ENCODE measurements at places on chromosomes 3 and 15.

DNA sequence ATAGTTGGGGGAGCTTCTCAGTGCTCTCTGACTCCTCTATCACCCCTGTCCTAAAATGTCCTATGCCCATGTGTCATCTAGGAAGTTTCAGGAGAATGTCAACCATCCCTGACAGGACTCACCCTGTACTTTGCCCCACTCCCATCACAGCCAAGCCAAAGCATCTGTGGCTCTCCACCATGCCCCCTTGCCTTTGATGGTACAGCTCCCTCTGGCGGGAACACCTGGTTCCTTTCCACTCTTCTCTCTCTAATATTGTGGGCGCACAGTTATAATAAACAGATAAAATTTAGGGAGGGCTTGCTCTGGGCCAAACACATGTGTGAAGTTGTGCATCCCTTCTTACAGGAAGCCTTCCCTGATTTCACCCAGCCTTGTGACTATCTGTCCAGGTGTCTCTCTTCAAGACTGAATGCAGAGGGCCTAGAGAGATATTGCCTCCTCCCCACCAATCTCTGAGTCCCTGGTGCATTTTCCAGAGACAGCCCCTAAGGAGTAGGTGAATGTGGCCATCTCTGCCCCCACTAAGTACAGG is 62.8 kb downstream of the ISG20 start:
- DNase-seq, result no peak

DNA sequence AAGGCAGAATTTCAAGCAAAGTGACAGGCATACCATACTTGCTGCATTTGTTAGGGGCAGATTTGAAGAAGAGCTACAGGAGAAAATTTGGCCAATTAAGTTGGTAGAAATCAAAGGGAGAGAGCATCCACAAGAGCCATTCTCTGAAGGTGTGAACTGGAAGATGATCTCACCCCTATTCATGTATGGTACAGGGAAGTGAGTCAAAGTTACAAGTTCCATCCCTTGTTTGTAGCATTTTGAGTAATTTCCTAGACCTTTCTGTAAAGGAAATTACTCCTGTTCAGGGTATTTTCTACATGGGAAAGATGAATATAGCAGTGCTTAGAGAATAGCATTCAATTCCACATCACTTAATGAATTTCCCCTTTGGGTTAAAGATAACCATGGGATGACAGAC is 28.4 kb downstream of the TTC14 start:
- DNase-seq, result no peak

DNA sequence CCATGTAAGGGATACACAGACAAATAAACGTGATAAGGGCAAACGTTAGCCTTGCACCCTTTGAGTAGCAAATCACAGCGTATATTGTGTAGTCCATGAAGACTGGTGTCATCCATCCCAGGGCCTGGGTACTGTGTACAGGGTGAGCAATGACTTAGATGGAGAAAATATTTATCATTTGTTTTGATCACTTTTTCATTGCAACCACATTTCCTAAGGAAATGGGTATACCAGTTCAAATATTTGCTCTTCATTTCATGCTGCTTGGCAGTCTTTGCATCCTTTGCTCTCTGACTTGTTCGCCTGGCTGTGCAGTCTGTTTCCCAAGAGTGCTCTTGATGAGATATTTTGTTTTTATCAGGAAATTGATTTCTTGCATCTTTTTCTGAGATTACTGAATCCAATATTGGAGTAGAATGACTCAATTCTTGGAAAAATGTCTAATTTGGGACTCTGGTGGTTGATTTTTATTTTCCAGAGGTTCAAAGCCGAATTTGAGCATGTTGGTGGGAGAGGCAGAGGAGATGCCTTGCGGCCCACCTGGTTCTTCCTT is 424.6 kb upstream of the SEMA6D start:
- DNase-seq, result no peak

DNA sequence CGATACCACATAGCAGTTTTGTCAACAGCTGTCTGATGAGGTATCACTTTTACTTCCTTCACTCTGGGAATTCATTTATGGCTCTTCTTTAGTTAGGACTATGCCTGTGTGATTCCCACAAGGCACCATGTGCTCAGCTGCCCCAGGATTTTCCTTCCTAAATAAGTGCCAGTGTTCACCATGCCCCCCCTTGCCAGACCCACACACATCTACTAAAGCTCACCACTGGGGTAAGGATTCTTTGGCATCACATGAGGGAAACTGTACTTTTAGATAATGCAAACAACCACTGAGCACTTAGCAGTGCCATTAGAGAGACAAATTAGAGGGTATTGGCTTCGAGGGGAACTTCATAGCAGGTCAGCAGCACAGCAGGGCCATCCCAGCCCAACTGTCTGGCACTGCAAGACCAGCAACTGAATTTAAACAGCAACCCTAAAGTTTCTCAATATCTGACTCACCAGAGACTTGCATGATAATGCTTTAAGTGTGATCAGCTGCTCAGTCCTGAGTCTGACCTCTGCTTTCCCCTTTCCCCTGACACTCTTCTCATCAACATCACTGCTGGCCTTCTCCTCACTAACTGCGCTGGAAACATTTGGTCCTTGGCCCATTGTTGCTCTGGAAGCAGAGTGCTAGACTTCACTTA is 114.3 kb downstream of the STAC start:
- no peak for DNase-seq

- no peak for DNase-seq
Measured at GRCh38 chr3:99686469-99686868, 48.1 kb downstream of the COL8A1 start.

DNA sequence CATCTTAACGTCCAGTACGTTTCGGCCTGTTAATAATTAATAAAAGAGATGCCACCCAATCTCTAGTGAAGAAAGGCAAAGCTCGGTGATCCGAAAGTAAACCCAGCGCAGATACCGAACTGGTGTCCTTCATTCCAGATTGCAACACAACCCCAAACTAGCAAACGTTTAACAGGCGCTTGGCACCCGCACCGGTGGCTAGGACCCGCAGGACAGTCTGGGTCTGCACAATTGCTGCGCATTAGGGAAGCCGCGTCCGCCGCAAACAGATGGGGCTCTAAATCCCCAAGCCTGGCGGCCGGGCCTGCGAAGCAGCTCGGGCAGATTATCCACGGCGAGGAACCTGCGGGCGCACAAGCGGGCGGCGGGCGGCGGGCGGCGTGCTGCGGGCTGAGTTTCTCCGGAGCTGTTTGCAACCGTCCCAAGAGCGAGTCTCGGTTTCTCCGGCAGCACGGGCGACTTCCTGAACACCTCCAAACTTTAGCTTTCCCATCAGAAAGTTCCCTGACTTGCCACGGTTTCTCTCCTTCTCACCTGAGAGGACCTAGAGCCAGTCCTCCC is 112.1 kb upstream of the ICE2 start:
- no peak for DNase-seq

DNA sequence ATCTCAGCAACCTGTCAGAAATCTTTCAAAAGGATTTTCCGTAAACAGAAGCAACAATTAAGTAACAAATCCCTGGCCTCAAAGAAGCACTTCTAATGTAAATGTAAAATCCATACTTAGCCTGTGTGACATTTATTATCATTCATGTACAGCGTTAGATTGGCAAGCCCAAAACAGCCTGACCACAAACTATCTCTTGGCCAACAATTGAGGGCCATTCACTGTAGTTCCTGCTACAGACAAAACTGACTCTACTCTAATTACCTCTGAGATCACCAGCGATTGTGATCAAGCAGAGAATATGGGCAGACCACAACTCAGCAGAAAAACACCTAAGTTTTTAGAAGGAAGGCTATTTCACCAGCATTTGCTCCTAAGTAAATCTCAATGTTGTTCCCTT is 9.2 kb downstream of the SHQ1 start:
- no peak for DNase-seq

- no peak for DNase-seq
Measured at GRCh38 chr3:184611607-184612281, 50.2 kb downstream of the EPHB3 start.

DNA sequence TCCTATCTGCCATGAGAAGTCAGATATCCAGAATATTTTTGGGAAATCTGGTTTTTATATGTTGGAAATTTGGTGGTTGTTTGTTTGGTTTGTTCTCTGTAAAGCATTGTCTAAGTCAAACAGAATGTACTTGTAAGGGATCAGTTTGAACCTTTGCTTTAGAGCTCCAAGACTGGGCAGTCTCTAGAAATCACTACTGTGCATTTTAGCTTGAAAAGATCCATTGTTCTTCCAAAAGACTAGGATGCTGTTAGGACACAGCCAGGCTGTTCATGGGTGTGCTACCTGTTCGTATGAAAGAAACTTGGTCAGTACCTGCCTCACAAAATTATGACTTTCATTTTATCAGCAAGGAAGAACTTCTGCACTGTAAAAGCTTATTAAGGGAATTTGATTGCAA is 182.6 kb downstream of the WDR72 start:
- DNase-seq, result no peak

DNA sequence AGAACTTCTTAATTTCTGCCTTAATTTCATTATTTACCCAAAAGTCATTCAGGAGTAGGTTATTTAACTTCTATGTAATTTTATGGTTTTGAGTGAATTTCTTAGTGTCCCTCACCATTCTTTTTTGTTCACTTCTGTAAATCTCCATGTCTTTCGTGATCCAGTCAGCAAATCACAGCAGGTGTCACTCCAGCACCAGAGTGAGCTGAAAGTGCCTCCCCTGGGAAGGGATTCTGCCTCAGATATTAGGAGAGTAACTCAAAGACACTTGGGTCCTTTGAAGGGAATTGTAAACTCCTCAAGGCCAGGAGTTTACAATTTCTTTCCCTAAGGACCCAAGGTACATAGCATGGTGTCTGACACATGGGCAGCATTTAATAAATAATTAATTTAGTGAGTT is 207.6 kb upstream of the AZI2 start:
- DNase-seq, result no peak

- DNase-seq, result peak; percentile 79
Measured at GRCh38 chr15:82540055-82540983, at the start of gene RPS17. TSS of gene RPS17 (minus strand) at chr15:82540457. CDS start at chr15:82540428, 29 bp downstream.

- DNase-seq, result no peak
Measured at GRCh38 chr3:45312836-45313493, 75.4 kb upstream of the LARS2 start.

Measured in H54 (cell line).